ENCODE measurements at places on chromosomes 13 and 19.

GRCh38 chr13:32056316-32056715, 24.7 kb downstream of the FRY start:
- DNase-seq, result no peak

DNA sequence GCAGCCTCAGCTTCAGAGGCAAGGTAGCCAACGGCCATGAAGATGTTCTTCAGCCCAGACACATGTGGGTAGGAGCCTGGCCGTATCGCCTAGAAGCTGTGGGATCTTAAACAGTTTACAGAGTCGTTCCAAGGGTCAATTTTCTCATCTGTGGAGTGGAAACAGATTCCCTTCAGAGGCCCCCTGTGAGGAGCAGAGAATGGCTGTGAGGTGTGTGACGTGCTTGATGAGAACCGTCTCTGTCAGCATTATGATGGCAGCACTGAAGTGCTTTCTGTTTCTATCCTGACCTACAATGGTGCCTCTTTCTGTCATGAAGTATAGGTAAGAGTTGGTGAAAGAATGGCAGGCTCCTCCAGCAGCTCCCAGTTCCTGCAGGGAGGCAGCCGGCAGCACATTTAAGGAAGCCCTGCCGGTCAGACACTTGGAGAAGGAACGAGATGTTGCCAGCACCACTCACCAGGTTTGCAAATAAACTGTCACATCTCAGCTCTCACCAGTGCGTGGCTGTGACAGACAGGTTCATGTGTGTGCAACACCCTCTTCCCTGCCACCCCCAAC, 277.3 kb downstream of the FOXO1 start:
- no peak for DNase-seq

GRCh38 chr13:109135018-109135417, 505.6 kb downstream of the MYO16 start:
- DNase-seq, result no peak

DNA sequence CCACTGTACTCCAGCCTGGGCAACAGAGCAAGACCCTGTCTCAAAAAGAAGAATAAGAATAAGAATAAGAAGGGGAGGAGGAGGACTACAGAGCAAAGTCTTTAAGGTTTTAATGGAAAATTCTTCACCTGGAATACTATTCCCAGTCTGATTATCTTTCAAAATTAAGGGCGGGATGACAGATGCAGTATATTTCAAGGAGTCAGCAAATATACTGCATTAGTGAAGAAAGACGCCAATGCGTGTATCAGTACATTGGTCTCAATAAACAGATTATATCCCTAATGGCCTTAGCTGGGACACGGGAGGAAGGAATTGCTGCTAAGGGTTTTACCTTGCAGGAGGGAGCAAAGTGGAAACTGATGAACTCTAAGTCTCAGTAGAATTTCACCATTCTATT, 54.1 kb upstream of the PDCD5 start:
- no peak for DNase-seq

- DNase-seq, result no peak
Measured at GRCh38 chr19:27765397-27765796, 1447.6 kb downstream of the UQCRFS1 start.
